ENCODE measurements at places on chromosomes 16 and 17.

DNA sequence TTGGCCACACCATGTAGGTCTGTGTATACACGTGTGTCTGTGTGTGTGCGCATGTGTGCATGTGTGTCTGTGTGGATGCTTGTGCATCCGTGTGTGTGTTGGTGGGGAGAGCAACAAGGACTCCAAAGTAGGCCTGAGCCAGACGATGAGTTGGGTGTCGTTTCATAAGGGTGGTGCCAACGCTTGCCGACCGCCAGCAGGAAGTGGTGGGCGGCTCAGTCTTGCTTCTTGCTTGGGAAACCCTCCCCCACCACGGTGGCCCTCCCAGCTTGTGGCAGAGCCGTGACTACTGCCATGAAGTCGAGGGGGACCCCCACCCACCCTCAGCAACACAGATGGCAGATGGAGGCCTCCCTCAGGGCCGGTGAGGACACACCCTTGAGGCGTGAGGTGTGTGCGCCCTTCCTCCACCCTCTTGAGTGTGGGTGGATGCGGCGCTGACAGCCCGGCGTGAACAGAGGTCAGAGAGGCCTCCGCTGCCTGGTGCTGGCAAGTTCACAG is 17.5 kb downstream of the SBK1 start:
- DNase-seq: no peak

DNA sequence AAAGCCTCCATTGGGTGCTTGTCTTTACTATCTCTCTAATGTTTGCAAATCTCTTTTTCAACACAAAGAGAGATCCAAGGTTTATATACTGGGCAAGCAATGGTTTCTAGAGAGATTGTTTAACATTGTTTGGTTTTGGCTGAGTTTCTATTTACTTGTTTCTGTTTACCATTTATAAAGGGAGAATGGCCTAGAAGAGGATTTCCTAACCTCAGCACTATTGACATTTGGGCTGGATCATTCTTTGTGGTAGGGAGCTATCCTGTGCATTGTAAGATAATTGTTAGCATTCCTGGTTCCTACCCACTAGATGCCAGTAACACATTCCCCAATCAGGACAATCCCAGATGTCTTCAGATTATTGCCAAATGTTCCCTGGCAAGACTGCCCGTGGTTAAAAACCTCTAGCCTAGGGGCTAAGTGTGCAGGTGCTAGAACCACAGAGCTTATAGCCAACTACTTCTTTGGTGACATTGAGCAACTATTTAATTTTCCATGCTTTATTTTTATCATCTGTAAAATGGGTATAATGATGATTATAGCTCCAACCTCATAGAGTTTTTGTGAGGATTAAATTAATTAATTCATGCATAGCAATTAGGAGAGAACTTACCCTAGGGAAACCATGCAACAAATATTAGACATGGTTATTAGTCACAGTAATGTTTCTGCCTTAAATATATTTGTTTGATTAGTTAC is 413.9 kb upstream of the MAF start:
- DNase-seq: no peak

GRCh38 chr17:80455784-80456183 is 20.6 kb downstream of the NPTX1 start:
- DNase-seq: no peak

DNA sequence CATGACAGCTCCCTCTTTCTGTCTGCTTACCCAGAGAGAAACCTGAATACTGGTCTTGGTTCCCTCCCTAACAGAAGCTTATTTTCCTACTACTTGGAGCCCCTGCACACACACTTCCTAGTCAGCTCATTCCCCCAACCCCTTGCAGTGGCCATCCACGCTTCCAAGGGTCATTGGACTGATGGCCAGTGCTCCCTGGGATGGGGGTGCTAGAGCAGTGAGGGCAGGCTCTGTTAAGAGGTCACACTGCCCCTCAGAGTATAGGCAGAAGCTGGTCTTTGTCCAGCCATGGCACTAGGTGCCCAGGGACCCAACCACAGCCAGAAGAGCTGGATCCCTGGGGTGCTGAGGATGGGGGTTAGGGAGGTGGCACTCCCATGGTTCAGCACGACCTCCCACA is 12.5 kb downstream of the DRC3 start:
- no peak for DNase-seq

DNA sequence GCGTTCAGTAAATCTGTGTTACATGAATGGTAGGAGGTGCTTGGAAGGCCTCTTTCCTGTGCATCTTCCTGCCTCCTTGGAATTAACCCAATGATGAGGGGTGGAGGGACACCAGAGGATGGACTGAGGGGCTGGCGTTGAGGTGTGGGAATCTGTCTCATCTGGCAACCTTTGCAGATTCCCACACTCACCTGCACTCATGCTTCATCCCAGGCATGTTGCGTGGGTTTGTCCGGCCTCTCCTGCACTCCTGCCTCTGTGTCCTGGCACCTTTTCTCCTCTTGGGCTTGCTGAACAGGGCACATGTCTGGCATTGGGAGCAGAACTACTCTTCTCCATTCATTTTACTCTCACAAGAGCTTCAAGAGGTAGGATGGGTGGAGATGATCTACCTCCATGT is 3.1 kb upstream of the IGFBP4 start:
- DNase-seq: no peak

GRCh38 chr16:46582313-46582712 is 38.9 kb downstream of the SHCBP1 start:
- no peak for DNase-seq

Measured in ureter (tissue), 1 donor.